ENCODE measurements at places on chromosomes 16 and 17.

DNA sequence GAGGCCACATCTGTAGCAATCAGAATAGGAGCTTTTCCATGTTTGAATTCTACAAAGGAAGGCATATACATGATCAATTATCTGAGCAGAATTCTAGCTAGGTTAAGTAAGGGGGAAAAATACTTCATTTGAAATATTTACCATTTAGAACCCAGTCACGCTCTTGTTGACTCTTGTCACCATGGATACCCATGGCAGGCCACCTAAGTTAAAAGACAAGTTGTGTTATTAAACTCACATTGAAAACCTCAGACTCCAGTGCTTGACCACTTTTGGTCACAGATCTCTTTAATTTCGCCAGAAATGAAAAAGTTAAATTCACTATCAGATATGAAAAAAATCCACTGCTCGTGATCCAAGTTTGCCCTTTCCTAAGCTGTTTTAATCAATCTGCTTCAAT, 4.1 kb downstream of the DDX5 start:
- H3K4me1 ChIP-seq, result peaks cover 76% of the 10 kb centered on the region
- peak overlapping the region; percentile 83 for H3K27ac ChIP-seq
- peaks cover 66% of the 10 kb centered on the region for H3K36me3 ChIP-seq
- no peaks in the 10 kb centered on the region for H3K27me3 ChIP-seq

DNA sequence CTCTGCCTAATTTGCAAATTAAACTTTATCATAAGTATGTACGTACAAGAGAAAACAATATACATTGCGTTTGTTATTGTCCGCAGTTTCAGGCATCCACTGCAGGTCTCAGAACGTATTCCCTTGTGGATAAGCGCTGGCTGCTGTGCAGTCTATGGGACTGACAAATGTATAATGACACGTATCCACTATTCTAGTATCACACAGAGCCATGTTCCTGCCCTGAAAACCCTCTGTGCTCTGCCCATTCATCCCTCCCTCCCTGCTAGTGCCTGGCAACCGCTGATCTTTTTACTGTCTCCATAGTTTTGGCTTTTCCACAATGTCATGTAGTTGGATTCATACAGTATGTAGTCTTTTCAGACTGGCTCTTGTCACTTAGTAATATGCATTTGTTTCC, 179.4 kb downstream of the MAF start:
- no peaks in the 10 kb centered on the region for H3K4me1 ChIP-seq
- peaks cover 7% of the 10 kb centered on the region for H3K27me3 ChIP-seq
- no peaks in the 10 kb centered on the region for H3K36me3 ChIP-seq

- peak overlapping the region; percentile 92 for H3K4me3 ChIP-seq
- peaks cover 5% of the 10 kb centered on the region for H3K36me3 ChIP-seq
- peak overlapping the region; percentile 99 for H3K27ac ChIP-seq
- peaks cover 39% of the 10 kb centered on the region for H3K4me1 ChIP-seq
- DNase-seq, result peak; percentile 52
- H3K27me3 ChIP-seq, result no peaks in the 10 kb centered on the region
These were observed 762 bp downstream of the CDK12 start for GRCh38 chr17:39461926-39462569.

DNA sequence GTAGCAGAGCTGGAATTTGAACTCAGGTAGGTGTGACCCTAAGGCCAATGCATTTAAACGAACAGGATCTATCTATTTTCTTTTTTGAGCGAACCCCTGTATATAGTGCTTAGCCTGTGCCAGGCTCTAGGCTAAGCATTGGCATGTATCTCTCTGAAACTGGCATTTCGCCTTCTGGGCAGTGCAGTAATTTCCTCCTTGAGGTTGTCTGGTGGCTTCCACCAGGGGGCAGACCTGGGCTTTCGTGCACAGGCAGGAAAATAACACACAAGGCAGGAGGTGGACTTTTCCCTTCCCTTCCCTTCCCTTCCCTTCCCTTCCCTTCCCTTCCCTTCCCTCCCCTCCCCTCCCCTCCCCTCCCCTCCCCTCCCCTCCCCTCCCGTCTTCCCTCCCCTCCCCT, 34.4 kb upstream of the PRKCB start:
- no peaks in the 10 kb centered on the region for H3K4me1 ChIP-seq
- H3K27me3 ChIP-seq, result peaks cover 25% of the 10 kb centered on the region
- no peak for DNase-seq
- H3K36me3 ChIP-seq, result no peaks in the 10 kb centered on the region
- no peak overlapping the region for H3K27ac ChIP-seq
- H3K4me3 ChIP-seq, result no peak overlapping the region
